ENCODE measurements at places on chromosomes 3 and 15.
A peak's percentile ranks its signal among the peaks of the same experiment; 100 is the strongest.

- DNase-seq = peak; percentile 31
Measured at GRCh38 chr15:31503256-31503655, 176.6 kb downstream of the KLF13 start.

DNA sequence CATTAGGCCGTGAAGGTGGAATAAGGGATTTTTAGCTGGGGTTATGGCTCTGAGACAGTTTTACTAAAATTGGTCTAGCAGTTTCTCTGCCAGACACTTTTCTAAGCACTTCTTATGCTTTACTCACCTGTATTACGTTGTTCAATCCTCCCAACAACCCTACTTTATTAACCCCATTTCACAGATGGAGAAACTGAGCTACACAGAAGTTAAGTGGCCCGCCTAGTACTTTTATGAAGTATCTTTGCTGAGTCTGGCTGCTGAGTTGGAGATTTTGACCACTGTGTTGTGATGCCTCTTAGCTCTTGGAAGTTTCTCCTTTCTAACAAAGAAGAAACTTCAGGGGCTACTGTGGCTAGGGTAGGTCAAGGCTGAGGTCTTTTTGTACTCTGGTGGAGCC is 11.5 kb downstream of the LIMD1 start:
- no peak for DNase-seq

GRCh38 chr15:91422797-91423196 is 322.7 kb downstream of the SV2B start:
- peak; percentile 62 for DNase-seq

DNA sequence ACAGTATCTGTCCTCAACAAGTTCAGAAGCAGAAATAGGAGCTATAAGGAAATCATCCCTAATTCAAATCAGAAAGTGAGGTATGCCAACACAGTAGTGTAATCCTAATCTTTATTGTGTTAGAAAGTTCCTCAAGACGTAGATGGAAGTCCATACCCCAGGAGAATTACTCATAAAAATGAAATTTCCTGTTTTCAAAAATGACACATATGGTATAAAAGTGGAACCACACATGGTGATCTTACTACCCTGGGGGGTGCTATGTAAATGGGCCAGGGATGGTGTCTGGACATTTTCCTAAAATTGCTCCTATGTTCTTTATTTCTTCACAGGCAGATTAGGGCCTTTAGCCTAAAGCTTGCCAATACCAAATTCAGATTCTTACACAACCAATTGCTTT is 204.1 kb downstream of the ARRDC4 start:
- DNase-seq = no peak

DNA sequence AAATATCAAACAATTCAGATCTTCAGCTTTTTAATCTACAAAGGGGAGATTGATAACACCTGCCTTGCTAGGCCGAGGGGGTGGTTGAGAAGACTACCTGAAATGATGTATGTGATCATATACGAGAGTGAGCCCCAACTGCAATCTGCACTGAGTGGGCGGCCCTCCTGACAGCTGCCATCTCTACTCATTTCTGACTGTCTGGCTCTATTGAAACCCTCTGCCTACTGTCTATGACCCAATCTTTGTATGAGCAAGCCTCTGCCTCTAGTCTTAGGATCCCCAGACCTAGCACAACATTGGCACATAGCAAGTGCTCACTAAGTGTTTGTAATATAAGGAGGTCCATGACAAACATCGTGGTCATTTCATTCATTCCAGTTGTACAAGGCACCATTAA is 144.4 kb upstream of the NR2F2 start:
- no peak for DNase-seq

GRCh38 chr15:95262866-95263564 is 1031.7 kb downstream of the MCTP2 start:
- DNase-seq = no peak

- no peak for DNase-seq
Measured at GRCh38 chr3:55480911-55481743, 6.0 kb downstream of the WNT5A start.

DNA sequence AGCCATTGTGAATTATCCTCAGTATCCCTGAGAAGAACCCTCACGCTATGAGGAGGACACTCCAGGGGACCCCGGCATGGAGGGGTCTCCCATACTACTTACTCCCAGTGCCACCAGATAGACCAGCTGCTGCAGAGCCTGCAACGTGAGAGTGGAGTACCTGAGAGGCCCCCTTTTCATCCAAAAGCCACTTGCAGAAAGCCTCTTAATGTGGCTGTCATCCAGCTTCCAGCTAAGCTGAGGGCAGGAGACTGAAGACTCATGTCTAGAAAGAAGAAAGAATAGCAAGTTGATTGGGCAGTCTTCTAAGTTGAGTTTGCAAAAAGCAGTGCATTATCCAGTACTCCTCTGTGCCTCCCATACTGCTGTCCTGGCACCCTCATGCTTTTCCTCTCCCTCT is 27.3 kb upstream of the MNS1 start:
- no peak for DNase-seq

- DNase-seq = no peak
Measured at GRCh38 chr3:34207806-34208205, 409.4 kb downstream of the PDCD6IP start.

- no peak for DNase-seq
Measured at GRCh38 chr15:94122516-94122915, 108.8 kb upstream of the MCTP2 start.

- DNase-seq = no peak
Measured at GRCh38 chr3:165613014-165613413, 224.2 kb downstream of the BCHE start.

- no peak for DNase-seq
Measured at GRCh38 chr3:171556574-171557145, 96.5 kb upstream of the TNIK start.

DNA sequence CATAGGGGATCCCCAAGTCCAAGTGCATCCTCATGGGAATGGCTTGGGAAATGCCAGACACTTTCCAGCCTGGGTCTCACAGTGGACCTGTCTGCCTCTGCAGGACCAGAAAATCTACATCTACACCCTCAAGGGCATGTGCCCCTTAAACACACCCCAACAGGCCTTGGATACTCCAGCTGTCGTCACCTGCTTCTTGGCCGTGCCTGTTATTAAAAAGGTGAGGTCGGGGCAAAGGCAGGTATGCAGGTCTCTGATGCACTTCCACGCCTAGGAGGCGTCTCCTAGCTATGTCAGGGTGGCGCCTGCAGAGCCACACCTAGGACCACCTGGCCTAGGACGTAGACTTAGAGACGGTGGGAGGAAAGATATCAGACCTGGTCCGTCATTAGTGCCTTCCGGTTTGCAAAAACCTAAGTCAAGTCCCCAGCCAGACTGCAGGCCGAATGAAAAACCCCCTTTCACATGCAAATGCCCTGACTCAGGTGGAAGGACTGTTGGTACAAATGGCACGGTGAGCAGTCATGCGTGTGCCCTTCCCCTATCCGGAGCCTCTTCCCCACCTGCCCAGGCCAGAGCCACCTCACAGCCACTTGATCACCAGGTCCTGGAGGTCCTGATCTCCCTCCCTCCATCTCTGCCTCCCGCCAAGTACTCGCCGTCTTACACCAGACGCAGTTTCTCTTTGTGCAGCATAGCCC is 143.5 kb downstream of the LRRK1 start:
- DNase-seq = peak; percentile 11

DNA sequence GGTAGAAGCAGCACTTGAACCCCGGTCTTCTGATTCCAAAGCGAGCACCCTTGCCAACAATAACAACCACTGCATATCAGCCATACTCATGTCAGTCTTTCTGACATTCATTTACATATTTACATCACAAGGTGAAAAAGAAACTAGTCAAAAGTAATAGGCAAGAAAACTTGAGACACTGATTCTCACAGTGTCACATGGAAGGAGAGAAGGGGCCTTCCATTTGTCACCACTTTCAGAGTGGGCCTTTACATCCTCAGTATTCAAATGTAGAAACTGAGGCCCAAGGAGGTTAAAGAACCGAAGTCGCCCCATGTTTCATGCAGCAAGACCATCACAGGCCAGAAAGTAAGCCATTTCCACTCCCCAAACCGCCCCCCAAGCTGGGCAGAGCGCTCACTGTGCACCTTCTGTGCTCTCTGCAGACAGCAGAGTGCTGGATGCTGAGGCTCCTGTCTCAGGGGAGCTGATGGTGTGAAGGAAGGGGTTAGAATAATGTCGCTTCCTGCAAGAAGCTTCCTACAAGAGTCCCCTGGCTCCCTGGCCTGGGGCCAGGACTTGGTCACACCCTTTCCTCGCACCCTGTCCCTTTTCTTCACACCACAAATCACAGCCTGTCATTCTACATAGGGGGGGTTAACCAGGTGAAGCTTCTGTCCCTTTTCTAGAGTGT is 260.1 kb downstream of the UACA start:
- DNase-seq = no peak

GRCh38 chr15:72690938-72691337 is 4.9 kb downstream of the BBS4 start:
- DNase-seq = no peak

- DNase-seq = no peak
Measured at GRCh38 chr3:34279901-34280300, 481.5 kb downstream of the PDCD6IP start.

DNA sequence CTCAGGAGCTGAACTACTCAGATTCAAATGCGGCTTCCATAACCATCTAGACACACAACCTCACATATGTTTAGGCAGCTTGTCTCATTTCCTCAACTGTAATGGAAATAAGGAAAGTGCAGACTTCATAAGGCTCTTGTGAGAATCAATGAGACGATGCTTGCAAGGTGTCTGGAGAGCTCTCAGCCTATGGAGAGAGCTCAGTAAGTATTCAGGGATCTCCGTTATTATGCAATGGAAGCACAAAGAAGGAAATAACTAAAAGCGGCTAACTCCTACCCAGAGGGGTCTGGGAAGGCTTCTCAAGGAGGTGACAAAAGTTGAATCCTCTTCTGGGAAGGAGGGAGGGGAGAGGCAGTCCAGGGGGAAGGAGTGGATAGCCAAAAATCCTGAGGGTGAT is 50.1 kb upstream of the LIPC start:
- DNase-seq = no peak

DNA sequence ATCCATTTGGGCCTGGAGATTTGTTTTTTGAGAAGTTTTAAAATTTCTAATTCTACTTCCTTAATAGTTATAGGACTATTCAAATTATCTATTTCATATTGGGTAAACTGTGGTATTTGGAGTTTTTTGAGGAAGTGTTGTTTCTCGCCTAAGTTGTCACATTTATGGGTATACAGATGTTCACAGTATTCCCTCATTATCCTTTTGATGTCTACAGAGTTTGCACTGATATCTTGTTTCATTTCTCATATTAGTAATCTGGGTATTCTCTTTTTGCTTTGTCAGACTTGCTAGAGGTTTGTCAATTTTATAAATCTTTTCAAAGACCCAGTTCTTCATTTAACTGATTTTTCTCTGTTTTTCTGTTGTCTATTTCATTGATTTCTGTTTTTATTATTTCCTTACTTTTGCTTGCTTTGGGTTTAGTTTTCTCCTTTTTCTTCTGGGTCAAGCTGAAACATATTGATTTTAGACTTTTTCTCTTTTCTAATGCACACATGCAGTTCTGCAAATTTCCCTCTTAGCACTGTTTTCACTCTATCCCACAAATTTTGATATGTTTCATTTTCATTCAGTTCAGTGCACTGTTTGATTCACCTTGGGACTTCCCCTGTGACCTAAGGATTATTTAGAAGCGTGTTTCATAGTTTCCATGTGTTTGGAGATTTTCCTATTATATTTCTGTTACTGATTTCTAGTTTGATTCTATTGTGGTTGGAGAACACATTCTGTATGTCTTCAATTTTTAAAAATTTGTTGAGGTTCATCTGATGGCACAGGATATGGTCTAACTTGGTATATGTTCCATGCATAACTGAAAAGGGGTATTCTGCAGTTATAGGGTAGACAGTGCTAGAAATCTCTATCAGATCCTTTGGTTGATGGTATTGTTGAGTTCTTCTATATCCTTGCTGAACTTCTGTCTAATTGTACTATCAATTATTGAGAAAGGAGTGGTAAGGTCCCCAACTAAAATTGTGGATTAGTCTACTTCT is 79.6 kb downstream of the SUMF1 start:
- no peak for DNase-seq

DNA sequence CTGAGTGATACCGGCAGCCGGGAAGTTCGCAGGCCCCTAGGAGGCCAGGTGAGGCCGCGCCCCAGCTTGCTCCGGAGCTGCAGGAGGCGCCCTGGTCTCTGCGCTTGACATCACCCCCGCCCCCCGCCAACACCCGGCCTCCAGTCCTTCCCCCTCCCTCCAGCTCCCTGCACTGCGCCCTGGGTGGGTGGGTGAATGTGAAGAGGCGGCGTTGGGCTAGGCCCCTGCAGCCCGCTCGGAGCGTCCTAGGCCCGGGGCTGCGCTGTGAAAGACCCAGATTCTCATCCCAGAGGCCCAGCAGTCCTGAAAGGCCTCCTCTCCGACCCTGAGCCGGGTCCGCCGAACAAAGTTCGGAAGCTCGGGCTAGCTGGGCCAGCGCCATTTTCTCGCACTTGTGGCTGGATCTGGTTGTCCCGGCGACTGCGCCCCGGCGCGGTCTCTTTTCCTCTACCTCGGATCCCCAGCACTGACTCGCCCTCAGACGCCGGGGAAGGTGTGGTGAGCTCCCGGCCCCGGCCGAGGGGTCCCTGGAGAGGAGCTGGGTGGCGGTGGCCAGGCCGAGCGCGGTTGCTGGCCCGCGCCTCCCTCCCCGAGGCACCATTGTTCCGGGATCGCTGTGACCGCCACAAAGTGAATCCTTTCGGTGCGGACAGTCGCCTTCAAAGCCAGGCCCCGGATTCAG is 12.9 kb downstream of the ZIC4 start:
- DNase-seq = no peak

GRCh38 chr3:132554437-132554836 is 42.6 kb upstream of the ACKR4 start:
- no peak for DNase-seq

- no peak for DNase-seq
Measured at GRCh38 chr15:67865331-67865730, 25.5 kb upstream of the RNU6-1 start.

- no peak for DNase-seq
Measured at GRCh38 chr3:189941679-189942078, 179.0 kb downstream of the P3H2 start.

DNA sequence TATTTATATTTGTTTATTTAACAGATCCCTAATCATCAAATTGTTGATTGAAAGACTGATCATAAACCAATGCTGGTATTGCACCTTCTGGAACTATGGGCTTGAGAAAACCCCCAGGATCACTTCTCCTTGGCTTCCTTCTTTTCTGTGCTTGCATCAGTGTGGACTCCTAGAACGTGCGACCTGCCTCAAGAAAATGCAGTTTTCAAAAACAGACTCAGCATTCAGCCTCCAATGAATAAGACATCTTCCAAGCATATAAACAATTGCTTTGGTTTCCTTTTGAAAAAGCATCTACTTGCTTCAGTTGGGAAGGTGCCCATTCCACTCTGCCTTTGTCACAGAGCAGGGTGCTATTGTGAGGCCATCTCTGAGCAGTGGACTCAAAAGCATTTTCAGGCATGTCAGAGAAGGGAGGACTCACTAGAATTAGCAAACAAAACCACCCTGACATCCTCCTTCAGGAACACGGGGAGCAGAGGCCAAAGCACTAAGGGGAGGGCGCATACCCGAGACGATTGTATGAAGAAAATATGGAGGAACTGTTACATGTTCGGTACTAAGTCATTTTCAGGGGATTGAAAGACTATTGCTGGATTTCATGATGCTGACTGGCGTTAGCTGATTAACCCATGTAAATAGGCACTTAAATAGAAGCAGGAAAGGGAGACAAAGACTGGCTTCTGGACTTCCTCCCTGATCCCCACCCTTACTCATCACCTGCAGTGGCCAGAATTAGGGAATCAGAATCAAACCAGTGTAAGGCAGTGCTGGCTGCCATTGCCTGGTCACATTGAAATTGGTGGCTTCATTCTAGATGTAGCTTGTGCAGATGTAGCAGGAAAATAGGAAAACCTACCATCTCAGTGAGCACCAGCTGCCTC is 14.7 kb downstream of the THBS1 start:
- DNase-seq = no peak

Data from activated CD8-positive, alpha-beta memory T cell treated with anti-CD3 and anti-CD28 coated beads, Interleukin-2, amount 10 ng/mL, durations not matched to agents 7 days and 5 days (primary cell).